ENCODE measurements at places on chromosomes 4 and X. TPM values are rescaled to one million over a fixed set of nuclear protein-coding genes. Genes with fewer than 3 reads are reported as not detected.

GRCh38 chr4:66855956-66856355 is 689.3 kb downstream of the CENPC start:
- DNase-seq = no peak

DNA sequence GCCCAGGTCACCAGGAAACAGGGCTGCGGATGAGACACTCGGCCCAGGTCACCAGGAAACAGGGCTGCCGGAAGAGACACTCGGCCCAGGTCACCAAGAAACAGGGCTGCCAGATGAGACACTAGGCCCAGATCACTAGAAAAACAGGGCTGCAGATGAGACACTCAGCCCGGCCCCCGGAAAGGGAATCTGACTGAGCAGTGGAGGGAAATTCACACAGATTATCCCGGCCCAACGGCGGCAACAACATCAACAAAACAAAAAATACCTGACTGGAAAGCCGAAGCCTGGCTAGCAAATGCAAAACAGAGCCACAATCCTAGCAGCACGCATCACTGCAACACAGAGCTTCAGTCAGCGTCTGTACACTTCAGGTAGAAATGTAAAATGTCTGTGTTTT is 20.7 kb downstream of the AFAP1 start:
- DNase-seq = no peak

DNA sequence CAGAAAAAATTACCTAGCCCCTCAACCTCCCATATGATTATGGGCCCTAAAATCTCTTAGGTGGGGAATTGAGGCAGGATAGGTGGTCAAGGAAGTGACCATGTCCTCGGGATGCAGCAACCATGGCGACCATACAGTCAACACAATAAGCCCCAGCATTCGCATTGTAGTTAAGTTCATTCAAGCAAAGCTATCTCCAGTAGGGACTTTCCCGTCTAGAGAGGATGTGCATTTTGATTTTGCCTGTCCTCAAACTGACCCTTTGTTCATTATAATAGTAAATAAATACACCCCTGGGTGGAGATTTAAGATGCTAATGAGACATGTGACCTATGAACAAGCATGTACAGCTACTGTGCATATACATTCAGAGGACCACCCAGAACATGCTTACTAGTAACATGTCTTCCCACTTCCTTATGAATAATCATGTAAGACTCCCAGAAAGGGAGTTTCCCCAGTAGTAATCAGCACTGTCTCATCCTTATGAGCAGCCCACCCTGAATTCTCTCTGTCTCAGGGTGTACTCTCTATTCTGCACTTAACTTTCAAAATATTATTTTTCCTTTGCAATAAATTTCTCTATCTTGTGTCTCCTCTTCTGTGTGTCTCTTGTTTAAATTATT is 74.3 kb downstream of the NUDT11 start:
- no peak for DNase-seq

DNA sequence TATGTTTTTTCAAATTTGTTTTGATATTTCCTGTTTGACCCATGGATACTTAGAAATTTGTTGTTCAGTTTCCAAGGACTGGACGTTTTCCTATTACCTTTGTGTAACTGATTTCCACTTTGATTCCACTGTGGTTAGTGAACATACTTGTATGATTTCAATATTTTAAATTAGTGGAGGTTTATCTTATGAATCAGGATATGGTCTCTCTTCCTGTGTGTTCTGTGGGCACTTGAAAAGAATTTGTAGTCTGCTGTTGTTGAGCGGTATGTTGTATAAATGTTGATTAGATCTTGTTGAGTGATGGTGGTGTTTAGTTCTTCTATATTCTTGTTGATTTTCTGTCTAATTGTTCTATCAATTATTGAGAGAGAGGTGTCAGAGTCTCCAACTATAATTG is 21.2 kb upstream of the LAMTOR3 start:
- DNase-seq = no peak

GRCh38 chr4:165931741-165932140 is 58.7 kb downstream of the TLL1 start:
- DNase-seq = no peak

VMA21 gene
- total RNA-seq = 28.4 TPM

CXCL6 gene
- total RNA-seq = 0.15 TPM

PARM1 gene
- total RNA-seq = 0.18 TPM
